Left lobe of liver (tissue), 2 donors: ENCODE measurements at places on chromosomes 1 and 21. TPM values are rescaled to one million over a fixed set of nuclear protein-coding genes. Genes with fewer than 3 reads are reported as not detected.

GRCh38 chr1:234369784-234370183 is 3.5 kb upstream of the COA6 start:
- no peak for DNase-seq

- no peak for DNase-seq
Measured at GRCh38 chr1:93715529-93716126, 34.0 kb upstream of the BCAR3 start.

- no peak for DNase-seq
Measured at GRCh38 chr21:43881283-43881682, 16.3 kb downstream of the AGPAT3 start.

- no peak for DNase-seq
Measured at GRCh38 chr1:168498159-168498631, 45.6 kb downstream of the XCL2 start.

CA6 gene
- not detected for total RNA-seq
